ENCODE measurements at places on chromosomes 4 and X.

DNA sequence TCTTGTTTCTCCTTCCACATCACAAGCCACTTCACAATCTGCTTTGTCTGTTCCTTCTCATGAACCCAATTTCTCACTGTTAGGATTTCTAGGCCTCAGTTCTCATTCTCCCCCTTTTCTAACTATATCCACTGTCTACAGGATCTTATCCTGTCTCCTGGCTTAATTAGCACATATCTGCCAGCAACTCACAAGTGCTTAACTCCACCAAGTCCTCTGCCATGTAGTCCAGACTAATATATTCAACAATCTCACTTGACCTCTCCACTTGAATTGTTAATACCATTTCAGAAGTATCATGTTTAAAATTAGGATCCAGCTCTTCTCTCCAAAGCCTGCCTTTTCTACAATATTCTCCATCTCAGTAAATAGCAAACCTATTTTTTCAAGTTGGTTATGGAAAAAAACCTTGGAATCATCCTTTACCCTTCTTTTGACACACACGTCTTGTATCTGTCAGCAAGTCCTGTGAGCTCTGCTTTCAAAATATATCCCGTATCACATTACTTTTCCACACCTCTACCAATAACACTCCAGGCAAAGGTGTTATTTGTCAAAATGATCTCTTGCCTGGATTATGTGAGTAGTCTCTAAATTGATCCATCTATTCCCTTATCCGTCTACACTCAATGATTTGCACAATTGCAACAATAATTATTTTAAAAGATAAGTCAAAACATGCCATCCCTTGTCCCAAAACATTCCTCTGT, 127.2 kb upstream of the SLIT2 start:
- no peak for DNase-seq

GRCh38 chrX:124771292-124771691, 424.9 kb downstream of the SH2D1A start:
- DNase-seq = no peak

- no peak for DNase-seq
These were observed 66.6 kb downstream of the METTL14 start for GRCh38 chr4:118751629-118752323.

DNA sequence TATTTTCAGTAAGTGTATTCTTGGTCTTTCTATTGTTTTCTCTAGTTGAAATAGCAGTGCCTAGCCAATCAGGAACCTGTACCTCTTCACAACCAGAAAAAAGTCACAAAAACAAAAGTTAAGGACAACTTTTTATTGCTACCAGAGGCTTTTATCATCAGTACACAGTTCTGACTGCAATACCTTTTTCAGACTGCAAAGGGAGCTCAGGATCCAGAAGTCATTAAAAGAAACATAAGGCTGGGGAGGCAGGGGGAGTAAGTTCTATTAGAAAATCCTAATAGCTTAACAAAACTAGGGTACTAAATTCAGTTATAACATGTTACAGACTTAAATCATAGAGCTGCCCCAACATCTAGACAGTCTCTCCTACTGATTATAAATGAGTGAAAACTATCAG, 28.8 kb downstream of the CCNI start:
- DNase-seq = no peak

- no peak for DNase-seq
These were observed 45.2 kb downstream of the C4orf50 start for GRCh38 chr4:5973033-5973432.

DNA sequence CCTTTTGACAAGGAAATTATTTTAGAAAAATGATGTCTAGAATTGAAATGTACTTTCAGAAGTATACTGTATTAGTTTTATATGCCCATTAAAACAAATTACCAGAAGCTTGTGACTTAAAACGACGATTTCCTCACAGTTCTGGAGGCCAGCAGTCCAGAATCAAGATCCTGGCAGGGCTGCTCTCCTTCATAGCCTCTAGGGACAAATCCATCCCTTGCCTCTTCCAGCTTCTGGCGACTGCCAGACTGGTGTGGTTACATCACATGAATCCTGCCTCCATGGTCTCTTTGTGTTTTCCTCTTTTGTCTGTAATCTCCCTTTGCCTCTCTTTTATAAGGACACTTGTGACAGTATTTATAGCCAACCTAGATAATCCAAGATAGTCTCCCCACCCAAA, 97.1 kb downstream of the IQCM start:
- no peak for DNase-seq

GRCh38 chrX:46179748-46180147, 365.5 kb downstream of the ZNF674 start:
- no peak for DNase-seq

DNA sequence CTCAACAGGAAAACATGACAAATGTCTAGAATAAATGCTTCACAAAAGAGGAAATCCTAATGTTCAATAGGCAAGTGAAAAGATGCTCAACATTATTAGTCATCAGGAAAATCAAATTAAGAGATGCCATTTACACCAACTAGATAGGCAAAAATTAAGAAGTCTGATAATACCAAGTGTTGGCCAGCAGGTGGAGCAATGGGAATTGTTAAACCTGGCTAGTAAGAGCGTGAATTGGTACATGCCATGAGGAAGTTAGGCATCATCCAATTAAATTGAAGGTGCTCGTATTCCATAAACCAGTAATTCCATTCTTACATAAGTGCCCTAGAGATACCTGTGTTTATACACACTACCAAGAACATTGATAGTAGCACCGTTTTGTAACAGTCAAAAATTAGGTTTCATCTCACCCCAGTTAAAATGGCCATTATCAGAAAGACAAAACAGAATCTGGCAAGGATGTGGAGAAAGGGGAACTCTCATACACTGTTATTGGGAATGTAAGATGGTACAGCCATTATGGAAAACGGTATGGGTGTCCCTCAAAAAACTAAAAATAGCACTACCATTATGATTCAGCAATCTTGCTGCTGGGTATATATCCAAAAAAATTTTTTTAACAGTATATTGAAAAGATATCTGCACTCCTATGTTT, 14.0 kb upstream of the ZCCHC18 start:
- peak; percentile 23 for DNase-seq

DNA sequence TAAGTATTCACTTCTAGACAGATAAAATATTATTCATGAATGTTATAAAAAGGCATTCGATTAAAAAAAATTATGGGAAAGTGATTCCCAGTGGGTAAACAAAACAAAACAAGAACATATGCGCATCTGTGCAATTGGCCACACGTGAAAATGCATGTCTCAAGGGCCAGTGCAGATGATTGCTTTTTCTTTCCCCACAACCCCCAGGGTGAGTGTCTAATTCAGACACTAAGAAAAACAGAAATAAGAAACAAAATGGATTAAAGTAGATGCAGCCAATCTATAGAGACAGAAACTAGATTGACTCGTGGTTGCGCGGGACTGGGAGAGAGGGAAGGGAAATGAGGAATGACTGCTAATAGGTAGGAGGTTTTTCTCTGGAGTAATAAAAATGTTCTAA, 49.5 kb downstream of the GPM6A start:
- DNase-seq = no peak

DNA sequence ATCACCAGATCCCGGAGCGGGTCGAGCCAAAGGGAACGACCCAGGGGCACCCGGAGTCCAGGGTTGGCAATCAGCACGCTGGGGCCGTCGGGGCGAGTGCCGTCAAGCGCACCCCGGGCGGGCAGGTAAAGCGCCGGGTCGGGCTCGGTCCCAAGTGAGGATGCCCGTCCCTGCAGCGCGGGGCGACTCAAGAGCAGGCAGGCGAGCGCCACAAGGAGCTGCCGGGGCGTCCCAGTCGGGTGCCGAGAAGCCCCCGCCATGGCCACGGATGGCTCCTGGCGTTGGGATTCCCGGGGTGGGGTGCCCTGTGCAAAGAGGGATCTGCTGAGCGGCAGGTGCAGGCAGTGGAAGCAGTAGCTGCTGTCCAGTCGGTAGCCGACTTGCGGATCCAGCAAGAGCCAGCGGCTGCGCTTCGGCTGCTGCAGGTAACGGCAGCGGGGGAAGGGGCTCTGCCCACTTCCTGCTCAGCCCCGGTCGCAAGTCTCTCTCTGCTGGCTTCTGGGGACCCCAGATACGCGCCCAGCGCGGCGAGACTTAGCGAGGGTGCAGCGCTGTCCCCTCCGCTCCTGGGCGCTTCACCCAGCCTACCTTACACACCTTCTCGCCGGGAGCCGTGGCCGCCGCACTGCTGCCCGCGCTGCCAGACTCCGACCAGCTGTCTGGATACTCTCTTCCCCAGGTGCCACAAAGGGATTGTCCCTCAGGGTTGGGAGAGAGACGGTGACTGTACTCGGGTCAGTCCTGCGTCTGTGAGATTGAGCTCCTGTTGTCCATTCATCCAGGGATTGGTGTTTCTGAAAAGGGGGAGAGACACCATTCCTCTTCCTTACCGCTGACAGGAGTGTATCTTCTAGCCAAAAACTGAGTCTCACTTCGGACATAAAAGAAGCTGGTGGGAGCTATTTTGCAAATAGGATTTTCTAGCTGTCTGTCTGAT, at the start of gene FREM3:
TSS of gene FREM3 (minus strand) at position 260 of the 937 bp plus-strand sequence. CDS start at position 260, 0 bp downstream.
- no peak for DNase-seq

GRCh38 chr4:85491527-85491926, 16.6 kb downstream of the ARHGAP24 start:
- DNase-seq = no peak

GRCh38 chr4:156660465-156660864, 311.1 kb downstream of the PDGFC start:
- DNase-seq = no peak

DNA sequence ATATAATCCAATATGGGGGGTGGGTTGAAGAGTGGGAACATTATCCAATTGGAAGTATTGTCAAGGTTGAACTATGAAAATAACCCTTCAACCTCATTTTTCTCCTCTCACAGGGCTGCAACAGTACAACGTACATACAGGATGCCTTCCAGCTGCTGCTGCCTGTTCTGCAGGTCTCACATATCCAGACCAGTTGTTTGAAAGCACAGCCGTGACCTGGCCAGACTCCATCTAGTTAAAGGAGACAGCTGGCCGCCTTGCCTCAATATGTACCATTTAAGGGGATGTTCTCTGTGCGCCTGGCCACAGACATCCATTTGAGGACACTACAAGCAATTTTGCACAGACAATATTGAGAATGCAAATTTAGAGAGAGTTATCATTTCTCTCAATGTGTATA, 75.7 kb downstream of the FAM114A1 start:
- DNase-seq = no peak

DNA sequence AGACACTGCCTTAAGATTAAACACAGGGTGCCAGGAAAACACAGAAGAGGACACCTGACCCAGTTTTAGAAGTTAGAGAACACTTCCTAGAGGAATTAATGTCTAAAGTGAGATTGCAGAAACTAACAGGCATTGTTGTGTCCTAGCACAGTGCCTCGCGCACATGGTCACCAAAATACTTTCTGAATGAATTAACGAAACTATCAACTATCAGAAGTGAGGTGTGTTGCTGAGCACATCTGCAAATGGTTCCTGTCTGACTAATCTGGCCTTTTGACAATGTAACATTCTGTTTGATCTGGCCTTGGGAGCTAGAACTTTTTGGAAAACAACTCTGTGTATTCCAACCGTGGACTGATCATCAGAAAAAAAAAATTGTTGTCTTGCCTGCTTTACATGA, 556.8 kb upstream of the LCORL start:
- DNase-seq = no peak

GRCh38 chr4:99629962-99630554, 27.6 kb downstream of the C4orf54 start:
- DNase-seq = no peak

DNA sequence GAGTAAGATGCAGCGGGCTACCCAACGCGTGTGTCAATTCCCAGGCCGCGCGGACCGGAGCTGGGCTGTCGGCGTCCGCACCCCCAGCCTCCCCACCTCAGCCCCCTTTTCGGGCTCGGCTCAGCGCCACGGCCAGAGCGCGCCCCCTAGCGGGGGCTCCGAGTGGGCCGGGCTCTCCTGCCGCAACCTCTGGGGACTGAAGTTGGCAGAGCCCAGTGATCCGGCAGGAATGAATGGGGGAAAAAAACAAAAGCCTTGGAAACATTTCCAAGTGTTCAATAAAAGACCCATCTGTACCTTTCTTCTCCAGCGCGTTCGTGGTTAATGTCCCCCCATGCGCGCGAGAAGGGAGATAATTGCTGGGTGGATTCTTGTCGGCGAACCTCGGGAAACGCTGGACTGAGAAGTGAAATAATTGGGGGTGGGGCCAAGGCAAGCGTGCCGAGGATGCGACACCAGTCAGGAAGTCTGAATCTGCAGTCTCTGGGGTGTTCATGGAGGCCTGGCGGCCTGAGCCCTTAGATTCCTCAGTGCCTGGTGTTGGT, 5.2 kb upstream of the ARX start:
- no peak for DNase-seq

Measured in skin of body (tissue), 3 donors.